ENCODE measurements at places on chromosomes 2 and 18. TPM values are rescaled to one million over a fixed set of nuclear protein-coding genes. Genes with fewer than 3 reads are reported as not detected.

The HOXD9 gene
- not detected for total RNA-seq

GRCh38 chr2:23002234-23002633, 382.7 kb upstream of the KLHL29 start:
- peaks cover 5% of the 10 kb centered on the region for H3K27me3 ChIP-seq
- no peak for DNase-seq
- no peaks in the 10 kb centered on the region for H3K36me3 ChIP-seq
- no peaks in the 10 kb centered on the region for H3K4me1 ChIP-seq
- H3K4me3 ChIP-seq = no peak overlapping the region
- no peak overlapping the region for H3K27ac ChIP-seq

DNA sequence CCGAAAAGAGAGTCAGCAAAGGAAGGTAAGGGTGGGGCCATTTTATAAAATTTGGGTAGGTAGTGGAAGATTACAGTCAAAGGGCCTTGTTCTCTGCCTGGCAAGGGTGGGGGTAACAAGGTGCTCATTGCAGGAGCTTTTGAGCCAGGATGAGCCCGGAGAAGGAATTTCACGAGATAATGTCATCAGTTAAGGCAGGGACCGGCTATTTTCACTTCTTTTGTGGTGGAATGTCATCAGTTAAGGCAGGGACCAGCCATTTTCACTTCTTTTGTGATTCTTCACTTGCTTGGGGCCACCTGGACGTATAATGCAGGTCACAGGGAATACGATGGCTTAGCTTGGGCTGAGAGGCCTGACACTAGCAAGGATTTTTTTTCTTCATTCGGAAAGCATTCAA, 58.1 kb downstream of the CYP1B1 start:
- no peaks in the 10 kb centered on the region for H3K36me3 ChIP-seq
- H3K27ac ChIP-seq = no peak overlapping the region
- H3K4me1 ChIP-seq = no peaks in the 10 kb centered on the region
- H3K27me3 ChIP-seq = no peaks in the 10 kb centered on the region
- DNase-seq = no peak

- H3K4me1 ChIP-seq = no peaks in the 10 kb centered on the region
- H3K4me3 ChIP-seq = no peak overlapping the region
- peak; percentile 59 for DNase-seq
- no peaks in the 10 kb centered on the region for H3K36me3 ChIP-seq
- H3K27me3 ChIP-seq = no peaks in the 10 kb centered on the region
Measured at GRCh38 chr2:232611559-232612218, 21.7 kb upstream of the EFHD1 start.

DNA sequence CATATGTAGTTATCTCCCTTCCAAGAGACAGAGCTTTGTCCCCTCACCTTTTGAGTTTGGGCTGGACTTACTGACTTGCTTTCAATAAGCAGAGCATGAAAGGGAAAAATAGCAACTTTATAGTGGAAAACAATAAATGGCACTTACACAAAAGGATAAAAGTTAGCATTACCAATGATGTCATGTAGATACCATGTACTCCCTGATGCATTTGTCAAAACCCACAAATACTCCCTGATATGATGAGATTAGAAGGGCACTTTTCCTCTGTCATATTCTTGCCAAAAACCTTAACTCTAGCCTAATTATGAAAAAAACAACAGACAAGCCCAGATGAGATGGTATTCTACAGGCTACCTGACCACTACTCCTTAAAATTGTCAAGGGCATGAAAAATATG, 16.0 kb downstream of the HIBCH start:
- no peak overlapping the region for H3K4me3 ChIP-seq
- H3K27ac ChIP-seq = no peak overlapping the region
- H3K36me3 ChIP-seq = peaks cover 10% of the 10 kb centered on the region
- DNase-seq = no peak
- H3K27me3 ChIP-seq = no peaks in the 10 kb centered on the region

The ACOXL gene
- not detected for total RNA-seq

DNA sequence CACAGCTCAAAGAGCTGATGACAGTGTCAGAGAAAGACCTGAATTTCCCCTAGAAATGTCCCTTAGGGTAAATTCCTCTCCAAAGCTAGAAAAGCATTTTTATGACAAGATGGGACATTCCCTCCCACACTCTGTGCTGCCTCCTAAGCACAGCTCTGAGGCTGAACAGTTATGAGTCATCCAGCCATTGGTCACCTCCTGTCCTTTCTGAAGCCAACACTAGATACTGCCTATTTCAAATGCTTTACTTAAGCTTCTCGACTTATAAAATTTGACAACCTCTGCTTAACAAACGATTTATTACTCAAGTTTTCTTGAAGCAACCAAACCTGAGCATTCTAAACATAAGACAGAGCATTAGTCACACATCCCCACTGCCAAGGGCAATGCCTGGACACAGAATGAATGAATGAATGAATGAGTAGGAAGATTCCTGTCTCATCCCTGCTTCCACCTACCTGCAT, 35.4 kb downstream of the B4GALT6 start:
- no peak overlapping the region for H3K4me3 ChIP-seq

GRCh38 chr2:234502285-234502918, 5.5 kb upstream of the ARL4C start:
- H3K27ac ChIP-seq = no peak overlapping the region
- H3K27me3 ChIP-seq = peaks cover 10% of the 10 kb centered on the region
- no peak overlapping the region for H3K4me3 ChIP-seq

- no peaks in the 10 kb centered on the region for H3K36me3 ChIP-seq
- H3K4me1 ChIP-seq = no peaks in the 10 kb centered on the region
- H3K27me3 ChIP-seq = no peaks in the 10 kb centered on the region
Measured at GRCh38 chr2:174858745-174859144, 94.5 kb upstream of the CHRNA1 start.

All from T-helper 17 cell (primary cell).